ENCODE measurements at places on chromosomes 2 and 18.

DNA sequence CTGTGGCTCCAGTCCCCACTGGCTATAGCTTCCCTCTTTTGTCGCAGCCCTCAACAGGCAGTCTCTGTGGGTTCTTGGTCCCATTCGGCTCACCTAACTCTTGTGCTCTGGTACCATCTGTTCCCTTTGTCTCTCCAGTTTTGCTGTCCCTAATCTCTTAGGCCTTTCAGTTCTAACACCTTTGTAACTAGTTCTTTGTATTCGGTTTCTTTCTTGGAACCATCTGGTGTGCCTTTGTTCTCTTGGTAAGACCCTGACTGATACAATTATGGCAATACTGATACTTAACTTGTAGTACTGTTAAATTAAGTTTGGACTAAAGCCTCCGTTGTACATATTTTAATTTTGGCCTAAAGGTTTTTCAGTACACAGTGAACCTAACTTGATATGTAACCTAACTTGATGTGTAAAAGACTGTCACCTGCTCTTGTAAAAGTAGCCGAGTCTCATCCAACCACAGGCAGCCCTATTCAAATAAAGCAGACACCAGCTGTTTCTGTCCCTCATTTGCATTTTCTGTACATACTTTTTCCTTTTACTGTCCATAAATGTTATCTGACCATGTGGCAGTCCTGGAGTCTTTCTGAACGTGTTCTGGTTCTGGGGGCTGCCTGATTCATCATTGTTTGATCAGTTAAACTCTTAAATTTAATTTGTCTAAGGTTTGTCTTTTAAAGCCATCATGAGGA is 4.8 kb upstream of the MRPL44 start:
- no peak for DNase-seq

DNA sequence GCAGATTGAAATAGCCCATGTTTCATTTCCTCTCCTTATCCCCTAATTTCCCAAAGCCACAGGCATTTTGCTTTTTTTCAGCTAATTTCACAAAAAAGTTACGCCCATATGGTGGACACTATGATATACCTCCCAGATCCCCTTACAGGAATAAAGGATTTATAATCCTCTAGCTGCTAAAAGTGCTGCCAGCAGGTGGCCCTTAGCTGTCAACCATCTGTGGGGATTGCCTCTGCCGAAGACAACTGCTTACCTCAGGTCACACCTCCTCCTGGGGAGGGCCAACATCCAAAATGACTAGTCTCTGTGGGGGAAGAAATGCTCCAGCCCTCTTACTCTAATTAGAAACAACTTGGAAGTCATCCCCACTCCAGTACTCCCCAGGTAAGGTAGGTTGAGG is 61.0 kb upstream of the EPB41L3 start:
- DNase-seq, result no peak

DNA sequence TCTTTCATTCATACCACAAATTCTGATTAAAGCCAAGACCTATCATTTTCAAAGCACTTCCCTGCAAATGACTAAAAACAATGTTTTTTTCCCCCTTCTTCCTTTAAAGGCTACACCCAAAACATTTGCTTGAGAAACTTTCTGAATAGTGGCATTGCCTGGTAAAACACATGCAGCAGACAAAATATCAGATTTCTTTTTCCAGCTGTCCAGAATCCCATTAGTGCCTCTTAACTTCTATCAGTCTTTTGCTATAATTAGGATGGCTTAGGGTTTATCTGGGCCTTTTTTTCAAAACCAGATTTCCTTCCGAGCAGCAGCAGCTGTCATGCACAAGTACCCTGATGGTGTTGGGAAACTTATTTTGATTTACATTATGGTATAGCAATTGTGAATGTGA is 50.6 kb downstream of the ALPK2 start:
- no peak for DNase-seq

DNA sequence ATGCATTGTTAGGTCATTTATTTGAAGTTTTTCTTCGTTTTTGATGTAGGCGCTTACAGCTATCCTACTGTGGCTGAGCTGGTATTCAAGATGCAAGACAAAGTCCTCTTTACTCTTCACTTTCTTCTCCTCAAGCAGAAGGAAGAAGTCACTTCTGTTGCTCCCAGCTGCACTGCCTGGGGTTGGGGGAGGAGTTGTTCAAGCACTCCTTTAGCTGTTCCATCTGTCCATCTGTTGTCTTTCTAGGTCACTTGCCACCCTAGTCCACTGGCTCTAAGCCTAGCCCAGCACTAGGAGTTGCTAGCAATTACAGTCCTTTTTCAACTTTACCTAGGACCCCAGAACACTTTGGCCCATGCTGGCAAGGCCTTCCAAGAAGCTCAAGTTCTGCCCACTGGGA is 200.6 kb upstream of the RBMS1 start:
- no peak for DNase-seq

GRCh38 chr2:188091220-188091619 is 200.5 kb upstream of the GULP1 start:
- no peak for DNase-seq

GRCh38 chr18:34957864-34958259 is 83.4 kb upstream of the MAPRE2 start:
- no peak for DNase-seq

GRCh38 chr2:201171259-201171814 is 11.6 kb upstream of the CASP10 start:
- DNase-seq, result no peak

DNA sequence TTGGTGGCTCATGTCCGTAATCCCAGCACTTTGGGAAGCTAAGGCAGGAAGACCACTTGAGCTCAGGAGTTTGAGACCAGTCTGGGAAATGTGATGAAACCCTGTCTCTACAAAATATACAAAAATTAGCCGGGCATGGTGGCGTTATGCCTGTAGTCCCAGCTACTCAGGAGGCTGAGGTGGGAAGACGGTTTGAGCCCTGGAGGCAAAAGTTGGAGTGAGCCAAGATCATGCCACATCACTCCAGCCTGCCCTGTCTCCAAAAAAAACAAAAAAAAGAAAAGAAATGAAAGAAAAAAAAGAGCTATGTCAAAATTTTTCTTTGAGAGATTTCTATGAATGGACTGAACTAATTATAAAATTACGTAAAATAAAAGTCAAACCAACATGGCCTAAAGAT is 34.7 kb downstream of the ROCK2 start:
- DNase-seq, result no peak

GRCh38 chr2:98773169-98773568 is 42.2 kb upstream of the MGAT4A start:
- no peak for DNase-seq

DNA sequence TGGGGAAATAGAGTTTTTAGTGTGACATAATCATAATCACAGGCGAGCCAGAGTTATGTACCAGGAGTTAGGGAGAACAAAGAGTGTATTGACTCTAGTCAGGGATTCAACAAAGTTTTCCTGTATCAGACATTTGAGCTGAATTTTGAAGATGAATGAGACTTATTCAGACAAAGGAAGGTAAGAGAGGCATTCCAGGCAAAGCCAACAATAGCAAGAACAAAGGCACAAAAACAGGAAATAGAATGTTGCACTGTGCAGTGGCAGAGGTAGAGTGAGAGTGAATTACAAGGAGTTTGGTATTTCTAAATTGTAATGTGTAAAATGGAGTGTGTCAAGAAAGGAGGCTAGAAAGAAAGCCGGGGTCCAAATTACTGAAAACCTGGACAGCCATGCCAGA is 156.2 kb downstream of the CCDC148 start:
- no peak for DNase-seq

- no peak for DNase-seq
These were observed 46.1 kb downstream of the SERTAD2 start for GRCh38 chr2:64607381-64608304.

DNA sequence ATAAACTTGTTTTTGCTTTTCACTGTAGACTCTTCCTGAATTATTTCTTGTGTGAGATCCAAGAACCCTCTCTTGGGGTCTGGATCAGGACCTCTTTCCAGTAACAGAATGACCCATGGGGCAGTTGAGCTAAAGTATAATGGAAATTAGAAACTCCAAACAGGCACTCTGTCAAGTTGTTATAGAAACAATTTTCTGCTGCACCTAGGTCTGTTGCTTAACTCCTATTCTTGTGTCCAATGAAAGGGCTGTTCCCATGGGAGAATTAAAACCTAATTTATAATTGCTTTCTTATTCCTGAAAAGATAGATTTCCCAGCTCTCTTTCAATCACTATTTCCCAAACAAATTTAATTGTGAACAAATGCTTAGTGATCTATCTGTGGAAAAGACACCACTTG is 1341.3 kb upstream of the PIK3C3 start:
- no peak for DNase-seq

DNA sequence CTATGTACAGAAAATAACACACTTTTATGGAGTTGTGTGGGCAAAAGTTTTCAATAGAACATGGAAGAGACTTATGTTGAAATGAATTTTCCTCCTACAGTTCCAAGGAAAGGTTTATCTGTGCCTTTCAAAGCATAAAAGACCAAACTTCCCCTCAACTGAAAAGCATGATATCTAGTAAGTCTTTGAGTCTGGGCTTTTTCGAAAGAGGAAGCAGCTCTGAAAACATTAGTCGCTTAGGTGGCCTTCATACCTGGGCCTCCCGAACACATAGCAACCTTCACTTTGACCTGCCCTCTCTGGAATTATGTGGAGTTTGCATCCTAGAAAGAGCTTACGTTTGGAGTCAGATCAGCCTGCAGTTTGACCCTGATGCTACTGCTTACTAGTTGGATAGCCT is 4.8 kb upstream of the CAPN14 start:
- DNase-seq, result no peak

DNA sequence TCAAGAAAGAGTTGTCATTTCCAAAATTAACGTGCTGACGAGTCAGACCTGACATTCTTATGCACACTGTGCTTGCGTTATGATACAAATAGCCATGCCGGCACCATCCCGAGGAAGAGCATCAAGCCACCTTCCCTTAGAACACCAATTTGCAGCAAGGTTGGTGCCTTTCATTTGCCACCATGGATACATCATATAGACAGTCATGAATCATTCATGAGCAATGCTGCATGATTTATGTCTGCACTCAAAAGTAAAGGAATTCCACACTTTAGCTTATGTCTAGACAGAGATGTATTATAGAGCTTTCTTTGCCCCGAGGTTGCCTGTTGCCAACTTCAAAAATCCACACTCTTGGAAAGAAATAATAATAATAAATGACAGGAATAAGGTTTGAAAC is 166.9 kb downstream of the VWC2L start:
- DNase-seq, result no peak

DNA sequence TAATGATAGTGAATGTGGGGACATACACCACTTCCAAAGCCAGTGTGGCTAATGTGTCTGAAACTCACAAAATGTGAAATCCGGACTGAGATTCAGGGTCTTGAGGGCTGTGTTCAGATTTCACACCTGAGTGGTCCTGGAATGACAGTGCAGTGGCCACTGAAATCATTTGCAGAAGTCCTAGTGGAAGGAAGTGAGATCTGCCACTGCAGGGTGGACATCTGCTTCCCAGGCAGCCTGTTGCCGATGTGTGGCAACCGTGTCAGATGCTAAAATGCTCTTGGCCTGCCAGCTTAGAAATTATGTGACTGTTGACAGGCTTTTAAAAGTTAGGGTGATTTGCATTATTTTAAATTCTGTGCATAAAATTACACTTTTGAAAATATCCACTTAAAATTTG is 77.8 kb upstream of the TMEM200C start:
- no peak for DNase-seq

- no peak for DNase-seq
These were observed 29.2 kb upstream of the DLX2 start for GRCh38 chr2:172131713-172132555.

DNA sequence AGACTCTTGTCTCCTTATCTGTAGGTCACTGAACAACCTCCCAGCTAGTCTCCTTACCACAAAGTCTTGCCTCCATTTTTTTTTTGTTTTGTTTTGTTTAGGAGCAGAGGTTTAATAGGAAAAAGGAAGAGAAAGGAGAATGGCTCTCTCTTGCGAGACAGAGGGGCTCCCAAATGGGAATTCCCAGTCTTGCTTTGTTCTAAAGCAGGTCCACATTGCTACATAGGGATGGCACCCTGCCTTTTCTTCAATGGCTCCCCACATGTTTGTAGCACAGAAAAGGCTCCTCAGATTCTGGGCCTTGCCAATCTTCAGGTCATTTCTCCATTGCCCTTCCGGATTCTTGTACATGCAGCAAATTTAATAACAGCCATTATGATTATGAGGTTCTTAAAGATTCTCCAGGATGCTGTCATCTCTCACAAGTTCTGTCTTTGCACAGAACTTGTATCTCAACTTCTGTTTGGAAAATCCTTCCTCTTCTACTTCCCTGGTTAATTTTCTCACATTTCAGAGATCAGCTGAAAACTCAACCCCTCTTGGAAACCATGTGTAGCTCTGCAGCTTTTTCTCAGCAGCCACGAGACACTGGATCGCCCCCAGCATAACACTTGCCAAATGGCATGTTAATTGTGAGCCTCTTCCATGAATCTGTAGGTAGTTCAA is 23.6 kb downstream of the IL1F10 start:
- no peak for DNase-seq

DNA sequence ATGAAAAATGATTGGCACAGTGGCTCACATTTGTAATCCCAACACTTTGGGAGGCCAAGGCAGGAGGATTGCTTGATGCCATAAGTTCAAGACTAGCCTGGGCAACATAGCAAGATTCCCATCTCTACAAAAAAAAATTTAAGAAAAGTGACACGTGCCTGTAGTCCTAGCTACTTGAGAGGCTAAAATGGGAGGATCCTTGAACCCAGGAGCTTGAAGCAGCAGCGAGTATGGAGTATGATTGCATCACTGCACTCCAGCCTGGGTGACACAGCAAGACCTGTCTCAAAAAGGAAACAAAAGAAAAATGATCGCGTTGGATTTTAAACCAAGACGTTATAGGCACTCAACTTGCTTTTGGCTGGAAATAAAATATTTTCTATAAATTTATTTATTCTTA is 37.8 kb upstream of the CREB1 start:
- no peak for DNase-seq

GRCh38 chr18:22349317-22349898 is 68.3 kb downstream of the CTAGE1 start:
- no peak for DNase-seq

DNA sequence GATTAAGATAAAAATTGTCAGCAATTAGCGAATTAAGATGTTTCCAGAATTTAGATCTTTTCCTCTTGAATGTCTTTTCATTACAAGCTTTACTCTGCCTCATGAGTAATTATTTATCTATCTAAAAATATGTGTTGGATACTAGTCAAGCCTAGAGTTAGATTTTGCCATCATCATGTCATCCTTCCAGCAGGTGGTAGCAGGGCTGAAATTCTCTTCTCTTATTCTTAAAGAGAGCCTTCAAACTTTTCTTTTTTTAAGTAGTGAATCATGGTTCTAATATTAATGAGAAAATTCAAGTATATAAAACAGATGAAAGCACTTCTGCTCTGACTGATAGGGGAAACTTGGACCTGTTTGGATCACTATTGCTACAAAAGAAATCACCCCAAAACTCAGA is 240.7 kb upstream of the EPAS1 start:
- no peak for DNase-seq

DNA sequence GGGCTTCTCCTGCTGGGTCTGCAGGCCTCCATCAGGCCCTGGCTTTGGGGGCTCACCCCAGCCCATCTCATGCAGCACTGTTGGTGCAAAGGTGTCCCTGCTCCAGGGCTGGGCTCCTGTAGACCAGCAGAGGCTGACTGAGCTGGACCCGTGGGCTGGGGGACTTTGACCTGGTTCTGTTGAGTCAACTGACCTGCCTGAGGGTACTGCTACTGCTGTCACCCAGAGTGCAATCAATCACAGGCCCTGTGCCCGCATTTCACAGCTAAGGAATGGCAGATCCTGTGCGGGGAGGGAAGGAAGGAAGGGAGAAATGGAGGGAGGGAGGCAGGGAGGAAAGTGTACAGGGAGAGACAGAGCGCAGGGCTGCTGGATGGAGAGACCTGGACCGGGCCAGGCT is 136.8 kb downstream of the TPO start:
- no peak for DNase-seq

Measured in activated naive CD4-positive, alpha-beta T cell treated with anti-CD3 and anti-CD28 coated beads, Interleukin-2, amount 50 U/mL, for 16 hours (primary cell).